ENCODE measurements at places on chromosomes 2 and 18.
A peak's percentile ranks its signal among the peaks of the same experiment; 100 is the strongest.

DNA sequence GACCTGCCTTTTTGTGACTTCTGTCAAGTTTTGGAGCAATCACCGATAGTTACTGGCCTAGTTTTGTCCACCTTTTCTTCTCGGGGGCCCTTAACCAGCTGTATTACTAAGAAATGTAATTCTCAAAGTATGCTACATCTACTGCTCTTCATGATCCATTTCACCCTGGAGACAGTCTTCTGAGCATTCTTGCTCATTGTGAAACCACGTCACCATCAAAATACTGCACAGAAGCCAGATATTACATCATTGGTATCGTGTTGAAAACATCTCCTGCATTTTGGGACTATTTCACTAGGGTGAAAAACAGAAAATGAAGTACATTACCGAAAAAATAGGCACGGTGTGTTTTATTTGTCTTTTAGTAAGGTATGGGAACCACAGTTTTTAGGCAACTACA lies 11.7 kb downstream of the LYPD6B start:
- DNase-seq: no peak

- no peak for DNase-seq
Observed at GRCh38 chr2:37679072-37679695, 7.7 kb upstream of the CDC42EP3 start.

DNA sequence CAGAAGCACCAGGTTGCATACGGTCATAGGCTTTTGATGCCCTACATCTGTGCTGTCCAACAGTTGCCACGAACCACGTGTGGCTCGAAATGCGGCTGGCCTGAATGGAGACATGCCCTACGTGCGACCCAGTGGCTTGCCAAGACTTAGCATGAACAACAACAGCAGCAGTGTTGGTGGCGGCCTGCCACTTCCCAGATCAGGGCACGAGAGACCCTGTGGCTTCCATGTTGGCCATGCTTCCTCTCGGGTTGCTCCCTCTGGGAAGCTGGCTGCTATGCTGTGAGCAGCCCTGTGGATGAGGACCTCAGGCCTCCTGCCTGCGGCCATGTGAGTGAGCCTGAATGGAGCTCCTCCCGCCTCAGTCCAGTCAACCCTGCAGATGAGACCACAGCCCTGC lies 212.3 kb downstream of the HDAC4 start:
- DNase-seq: no peak

DNA sequence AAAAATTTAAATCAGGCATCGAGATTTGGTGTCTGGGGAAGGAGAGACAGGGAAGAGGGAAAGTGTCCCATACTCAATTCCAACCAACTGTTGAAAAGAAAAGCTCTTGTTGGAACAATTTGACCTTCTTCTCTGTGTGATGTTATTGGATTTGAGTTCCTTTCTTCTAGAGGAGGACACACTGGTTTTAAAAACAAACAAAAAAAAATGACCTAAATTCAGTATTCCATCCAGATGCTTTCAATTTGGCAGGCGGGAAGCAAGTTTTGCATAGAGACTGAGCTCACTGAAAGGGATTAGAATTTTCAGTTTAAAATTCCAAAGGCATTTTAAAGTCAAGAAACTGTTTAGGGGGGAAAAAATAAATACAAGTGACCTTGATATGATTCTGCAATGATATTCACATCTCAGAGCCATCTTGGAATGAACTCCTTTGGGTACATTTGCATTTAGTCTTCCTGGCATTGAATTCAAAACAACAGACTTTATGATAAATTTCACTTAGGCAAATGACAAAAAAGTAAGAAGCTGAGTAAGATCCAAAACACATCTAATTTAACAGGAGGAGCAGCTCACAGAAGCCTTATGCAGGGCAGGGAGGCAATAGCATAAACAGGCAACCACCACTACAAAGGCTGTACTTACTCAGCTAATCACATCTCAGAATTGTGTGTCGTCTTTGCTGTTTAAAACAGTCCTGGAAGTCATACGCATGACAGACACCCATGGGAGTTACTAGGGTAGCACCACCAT lies 126.8 kb downstream of the CDH20 start:
- DNase-seq: no peak

GRCh38 chr2:138445227-138445626 lies 56.3 kb upstream of the SPOPL start:
- DNase-seq: no peak

DNA sequence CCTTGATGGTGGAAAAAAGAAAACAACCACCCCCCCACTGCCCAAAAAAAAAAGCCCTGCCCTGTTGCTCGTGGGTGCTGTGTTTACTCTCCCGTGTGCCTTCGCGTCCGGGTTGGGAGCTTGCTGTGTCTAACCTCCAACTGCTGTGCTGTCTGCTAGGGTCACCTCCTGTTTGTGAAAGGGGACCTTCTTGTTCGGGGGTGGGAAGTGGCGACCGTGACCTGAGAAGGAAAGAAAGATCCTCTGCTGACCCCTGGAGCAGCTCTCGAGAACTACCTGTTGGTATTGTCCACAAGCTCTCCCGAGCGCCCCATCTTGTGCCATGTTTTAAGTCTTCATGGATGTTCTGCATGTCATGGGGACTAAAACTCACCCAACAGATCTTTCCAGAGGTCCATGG lies 28.0 kb downstream of the MAL start:
- DNase-seq: no peak

GRCh38 chr2:221570321-221570935 lies 1.7 kb downstream of the EPHA4 start:
- peak; percentile 15 for DNase-seq

GRCh38 chr2:162297925-162298552 lies 20.4 kb downstream of the IFIH1 start:
- DNase-seq: peak; percentile 66

Data from stimulated activated CD4-positive, alpha-beta T cell treated with anti-CD3 and anti-CD28 coated beads, Interleukin-2, amount 100 ng/mL, for 24 hours (primary cell).